ENCODE measurements at places on chromosomes 11 and 22. TPM values are rescaled to one million over a fixed set of nuclear protein-coding genes. Genes with fewer than 3 reads are reported as not detected.
A peak's percentile ranks its signal among the peaks of the same experiment; 100 is the strongest.

DNA sequence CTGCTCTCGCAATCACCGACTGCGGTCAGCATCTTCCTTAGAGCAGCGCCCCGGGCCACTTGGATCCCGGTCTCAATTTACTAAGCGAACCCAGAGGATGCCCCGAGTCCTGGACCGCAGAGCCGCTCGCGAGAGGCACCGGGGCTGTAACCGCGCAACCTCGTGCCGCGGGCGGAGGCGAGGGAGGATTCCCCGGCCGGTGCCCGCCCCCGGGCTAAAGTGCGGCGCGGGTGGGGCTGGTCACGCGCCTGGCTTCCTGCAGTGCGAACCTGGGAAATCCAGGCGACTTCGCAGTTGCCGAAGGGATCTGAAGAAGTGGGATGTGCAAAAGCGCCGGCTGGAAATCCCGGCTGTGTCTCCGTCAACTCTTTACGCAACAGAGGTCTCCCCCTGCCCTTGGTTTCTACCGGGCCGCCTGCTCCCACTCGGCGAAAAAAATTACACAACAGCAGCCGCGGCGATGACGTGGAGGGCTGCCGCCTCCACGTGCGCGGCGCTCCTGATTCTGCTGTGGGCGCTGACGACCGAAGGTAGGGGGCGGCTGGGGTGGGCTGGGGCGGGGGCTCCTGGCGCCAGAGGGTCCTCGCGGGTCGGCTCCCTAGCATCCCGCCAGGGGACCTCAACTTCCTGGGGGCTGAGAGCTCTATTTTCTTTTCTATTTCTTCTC, at the start of gene NCR3LG1:
NCR3LG1 (plus strand) TSS at position 291 of the 667 bp plus-strand sequence; CDS start at position 461, 170 bp downstream.
- peak; percentile 66 for DNase-seq

FZD4 gene
- total RNA-seq = 19.6 TPM

DNA sequence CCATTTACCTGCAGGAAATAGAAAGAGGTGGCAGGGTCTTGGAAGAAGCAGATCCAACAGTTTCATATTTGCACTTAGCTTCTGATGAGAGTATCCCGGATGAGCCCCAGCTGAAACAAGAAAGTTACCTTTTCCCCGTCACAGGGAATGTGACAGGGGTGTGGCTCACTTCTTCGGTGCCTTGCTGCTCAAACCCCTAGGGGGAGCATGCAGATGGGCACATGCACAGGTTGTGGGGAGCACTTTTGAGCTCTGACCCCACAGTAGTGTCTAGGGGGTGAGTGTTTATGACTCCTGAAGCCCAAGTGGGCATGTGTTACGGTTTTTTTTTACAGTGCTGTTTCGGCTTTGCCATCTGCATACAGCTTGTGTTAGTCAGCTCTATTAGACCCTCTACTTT, 1221.0 kb downstream of the JRKL start:
- DNase-seq = no peak

DNA sequence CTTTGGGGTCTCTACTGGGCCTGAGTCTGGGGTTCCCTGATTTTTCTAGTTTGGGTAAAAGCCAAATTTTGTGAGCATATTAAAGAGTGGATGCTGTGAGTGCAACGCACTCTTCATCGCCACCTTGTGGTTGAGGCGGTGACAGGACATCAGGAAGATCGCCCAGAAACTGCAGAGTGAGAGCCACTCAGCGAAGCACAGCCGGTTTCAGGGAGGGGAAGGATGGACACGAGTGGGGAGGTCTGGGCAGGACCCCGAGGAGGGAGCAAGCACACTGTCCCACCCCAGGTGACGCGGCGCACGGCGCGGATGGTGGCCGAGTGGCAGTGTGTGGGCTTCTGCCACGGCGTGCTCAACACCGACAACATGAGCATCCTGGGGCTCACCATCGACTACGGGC, 9.1 kb downstream of the SELENOO start:
- peak; percentile 85 for DNase-seq

GRCh38 chr11:33622806-33623205, 77.8 kb downstream of the C11orf91 start:
- DNase-seq = no peak

- DNase-seq = no peak
These were observed 34.6 kb downstream of the ASCL2 start for GRCh38 chr11:2235588-2236326.

GRCh38 chr11:60950024-60950423, 2.0 kb downstream of the SLC15A3 start:
- DNase-seq = no peak

Measured in frontal cortex (tissue), 4 donors.